Panc1 (cell line): ENCODE measurements at places on chromosomes 11 and 22. TPM values are rescaled to one million over a fixed set of nuclear protein-coding genes. Genes with fewer than 3 reads are reported as not detected.

Gene GRAMD1B
- 0.46 TPM for total RNA-seq

Gene MRGPRG
- total RNA-seq: not detected

Gene MUC5B
- 1.2 TPM for total RNA-seq

Gene OR51I1
- not detected for total RNA-seq

Gene LSP1
- 0.90 TPM for total RNA-seq

Gene TH
- total RNA-seq: not detected

Gene OR2AG1
- not detected for total RNA-seq

Gene C1QTNF4
- not detected for total RNA-seq

Gene MCHR1
- total RNA-seq: not detected

Gene TSPAN18
- total RNA-seq: 21.3 TPM

Gene GGT1
- 2.6 TPM for total RNA-seq

Gene ZNF70
- total RNA-seq: 3.2 TPM

Gene GTSE1
- 36.2 TPM for total RNA-seq

Gene KDELR3
- total RNA-seq: 11.6 TPM

- H3K4me1 ChIP-seq: no peaks in the 10 kb centered on the region
- no peak overlapping the region for H3K4me3 ChIP-seq
These were observed 203.7 kb downstream of the MN1 start for GRCh38 chr22:27597703-27598444.

DNA sequence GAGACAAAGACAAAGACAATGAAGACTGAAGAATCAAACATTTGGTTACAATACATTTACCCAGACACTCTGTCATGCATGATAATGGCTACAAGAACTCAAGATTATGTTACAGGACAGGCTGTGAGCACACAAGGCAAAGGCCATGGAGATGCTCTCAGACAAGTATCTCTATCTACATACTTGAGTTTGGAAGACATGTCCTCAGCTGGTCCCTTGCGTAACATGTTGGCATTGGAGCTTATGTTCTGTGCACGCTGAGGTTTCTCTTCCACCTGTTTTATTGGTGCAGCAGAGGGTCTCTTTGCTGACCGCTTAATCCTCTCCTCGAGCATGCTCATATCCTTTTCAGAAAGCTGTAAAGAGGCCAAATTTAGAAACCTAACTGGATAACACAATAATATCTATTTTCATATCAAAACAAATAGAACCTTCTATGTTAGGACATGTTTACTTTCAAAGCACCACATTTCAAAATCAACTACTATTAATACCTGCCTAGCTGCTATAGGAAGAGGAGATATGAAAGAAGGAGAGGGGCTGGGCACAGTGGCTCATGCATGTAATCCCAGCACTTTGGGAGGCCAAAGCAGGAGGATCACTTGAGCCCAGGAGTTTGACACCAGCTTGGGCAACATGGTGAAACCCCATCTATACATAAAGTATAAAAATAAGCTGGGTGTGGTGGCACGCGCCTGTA, 41.6 kb downstream of the F2 start:
- H3K36me3 ChIP-seq: peaks cover 55% of the 10 kb centered on the region
- DNase-seq: no peak
- H3K4me1 ChIP-seq: no peaks in the 10 kb centered on the region
- H3K4me3 ChIP-seq: no peak overlapping the region

- DNase-seq: no peak
- H3K27me3 ChIP-seq: no peaks in the 10 kb centered on the region
- H3K4me3 ChIP-seq: no peak overlapping the region
These were observed 860.3 kb downstream of the LUZP2 start for GRCh38 chr11:25357133-25357532.

- DNase-seq: no peak
- no peak overlapping the region; the same call in 1 of the 2 replicates for H3K27ac ChIP-seq
- H3K4me3 ChIP-seq: no peak overlapping the region
- no peaks in the 10 kb centered on the region for H3K27me3 ChIP-seq
- no peaks in the 10 kb centered on the region for H3K36me3 ChIP-seq
These were observed 249.4 kb downstream of the SBF2 start for GRCh38 chr11:10044618-10045017.

- no peaks in the 10 kb centered on the region for H3K4me1 ChIP-seq
- no peaks in the 10 kb centered on the region for H3K36me3 ChIP-seq
- no peak overlapping the region for H3K27ac ChIP-seq
- peaks cover 3% of the 10 kb centered on the region for H3K27me3 ChIP-seq
These were observed 33.4 kb upstream of the GLYATL1 start for GRCh38 chr11:58905721-58906547.

- H3K27me3 ChIP-seq: no peaks in the 10 kb centered on the region
- no peak overlapping the region for H3K4me3 ChIP-seq
- H3K36me3 ChIP-seq: no peaks in the 10 kb centered on the region
These were observed 3.0 kb downstream of the C11orf52 start for GRCh38 chr11:111921541-111922230.

DNA sequence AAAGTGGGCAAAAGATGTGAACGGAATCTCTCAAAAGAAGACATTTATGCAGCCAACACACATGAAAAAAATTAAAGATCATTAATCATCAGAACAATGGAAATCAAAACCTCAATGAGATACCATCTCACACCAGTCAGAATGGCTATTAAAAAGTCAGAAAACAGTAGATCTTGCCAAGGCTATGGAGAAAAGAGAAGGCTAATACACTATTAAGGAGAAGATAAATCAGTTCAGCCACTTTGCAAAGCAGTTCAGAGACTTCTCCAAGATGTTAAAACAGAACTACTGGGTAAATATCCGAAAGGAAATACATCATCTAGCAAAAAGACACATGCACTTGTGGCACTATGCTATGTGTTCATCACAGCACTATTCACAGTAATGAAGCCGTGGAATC, 388.2 kb upstream of the LUZP2 start:
- H3K27ac ChIP-seq: no peak overlapping the region
- H3K36me3 ChIP-seq: no peaks in the 10 kb centered on the region
- H3K4me3 ChIP-seq: no peak overlapping the region
- no peaks in the 10 kb centered on the region for H3K4me1 ChIP-seq

GRCh38 chr22:47724030-47724429, 961.6 kb downstream of the TBC1D22A start:
- no peaks in the 10 kb centered on the region for H3K36me3 ChIP-seq
- H3K27ac ChIP-seq: no peak overlapping the region
- H3K27me3 ChIP-seq: no peaks in the 10 kb centered on the region
- H3K4me1 ChIP-seq: no peaks in the 10 kb centered on the region
- no peak for DNase-seq
- H3K4me3 ChIP-seq: no peak overlapping the region

DNA sequence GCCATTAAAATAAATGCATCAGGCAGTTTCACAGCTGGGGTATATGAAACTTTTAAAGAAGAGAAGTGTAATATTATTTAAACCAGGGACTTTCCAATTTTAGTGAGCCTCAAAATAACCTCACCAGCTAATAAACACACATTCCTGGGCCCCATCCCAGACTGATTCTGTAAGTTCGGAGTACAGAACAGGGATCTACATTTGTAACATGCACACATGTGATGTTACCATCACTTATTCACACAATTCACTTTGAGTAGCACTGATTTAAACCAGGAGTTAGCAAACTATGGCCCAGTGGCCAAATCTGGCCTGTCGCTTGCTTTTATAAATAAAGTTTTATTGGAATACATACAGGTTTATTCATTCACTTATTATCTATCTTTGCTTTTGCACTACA, 62.0 kb downstream of the STK33 start:
- no peak overlapping the region for H3K4me3 ChIP-seq
- H3K36me3 ChIP-seq: no peaks in the 10 kb centered on the region
- no peaks in the 10 kb centered on the region; the same call in 1 of the 2 replicates for H3K27me3 ChIP-seq
- DNase-seq: no peak
- H3K4me1 ChIP-seq: no peaks in the 10 kb centered on the region

GRCh38 chr11:23284631-23285030, 424.4 kb upstream of the CCDC179 start:
- DNase-seq: no peak
- H3K4me1 ChIP-seq: no peaks in the 10 kb centered on the region

GRCh38 chr11:123822599-123822998, 16.4 kb upstream of the OR6M1 start:
- H3K36me3 ChIP-seq: no peaks in the 10 kb centered on the region
- no peak overlapping the region for H3K27ac ChIP-seq
- H3K27me3 ChIP-seq: no peaks in the 10 kb centered on the region
- no peaks in the 10 kb centered on the region for H3K4me1 ChIP-seq

GRCh38 chr11:128471138-128471661, 116.2 kb downstream of the ETS1 start:
- no peaks in the 10 kb centered on the region for H3K27me3 ChIP-seq
- peaks cover 15% of the 10 kb centered on the region; the same call in 1 of the 2 replicates for H3K36me3 ChIP-seq
- H3K27ac ChIP-seq: no peak overlapping the region
- H3K4me1 ChIP-seq: peaks cover 31% of the 10 kb centered on the region

DNA sequence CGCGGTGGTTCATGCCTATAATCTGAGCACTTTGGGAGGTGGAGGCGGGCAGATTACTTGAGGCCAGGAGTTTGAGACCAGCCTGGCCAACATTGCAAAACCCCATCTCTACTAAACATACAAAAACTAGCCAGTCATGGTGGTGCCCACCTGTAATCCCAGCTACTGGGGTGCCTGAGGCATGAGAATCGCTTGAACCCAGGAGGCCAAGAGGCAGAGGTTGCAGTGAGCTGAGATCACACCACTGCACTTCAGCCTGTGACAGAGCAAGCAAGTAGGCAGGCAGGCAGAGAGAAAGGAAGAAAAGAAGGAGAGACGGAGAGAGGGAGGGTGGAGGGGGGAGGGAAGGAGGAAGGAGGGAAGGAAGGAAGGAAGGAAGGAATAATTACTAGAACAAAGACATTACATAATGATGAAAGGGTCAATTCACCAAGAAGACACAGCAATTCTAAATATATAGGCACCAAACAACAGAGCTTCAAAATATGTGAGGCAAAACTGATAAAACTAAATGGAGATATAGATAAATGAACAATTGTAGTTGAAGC, 13.8 kb upstream of the CLDN5 start:
- H3K36me3 ChIP-seq: no peaks in the 10 kb centered on the region
- no peaks in the 10 kb centered on the region for H3K27me3 ChIP-seq
- no peak overlapping the region for H3K27ac ChIP-seq
- DNase-seq: no peak
- H3K4me1 ChIP-seq: no peaks in the 10 kb centered on the region

GRCh38 chr11:113974741-113975470, at the start of gene HTR3A:
HTR3A (plus strand) TSS chr11:113975108; CDS start chr11:113975326, 218 bp downstream.
- H3K27ac ChIP-seq: no peak within 1 kb of the TSS
- no peaks in the 10 kb centered on the region for H3K4me1 ChIP-seq
- no peaks in the 10 kb centered on the region for H3K36me3 ChIP-seq
- H3K27me3 ChIP-seq: peaks cover 4% of the 10 kb centered on the region; the same call in 1 of the 2 replicates
- H3K4me3 ChIP-seq: no peak within 1 kb of the TSS

DNA sequence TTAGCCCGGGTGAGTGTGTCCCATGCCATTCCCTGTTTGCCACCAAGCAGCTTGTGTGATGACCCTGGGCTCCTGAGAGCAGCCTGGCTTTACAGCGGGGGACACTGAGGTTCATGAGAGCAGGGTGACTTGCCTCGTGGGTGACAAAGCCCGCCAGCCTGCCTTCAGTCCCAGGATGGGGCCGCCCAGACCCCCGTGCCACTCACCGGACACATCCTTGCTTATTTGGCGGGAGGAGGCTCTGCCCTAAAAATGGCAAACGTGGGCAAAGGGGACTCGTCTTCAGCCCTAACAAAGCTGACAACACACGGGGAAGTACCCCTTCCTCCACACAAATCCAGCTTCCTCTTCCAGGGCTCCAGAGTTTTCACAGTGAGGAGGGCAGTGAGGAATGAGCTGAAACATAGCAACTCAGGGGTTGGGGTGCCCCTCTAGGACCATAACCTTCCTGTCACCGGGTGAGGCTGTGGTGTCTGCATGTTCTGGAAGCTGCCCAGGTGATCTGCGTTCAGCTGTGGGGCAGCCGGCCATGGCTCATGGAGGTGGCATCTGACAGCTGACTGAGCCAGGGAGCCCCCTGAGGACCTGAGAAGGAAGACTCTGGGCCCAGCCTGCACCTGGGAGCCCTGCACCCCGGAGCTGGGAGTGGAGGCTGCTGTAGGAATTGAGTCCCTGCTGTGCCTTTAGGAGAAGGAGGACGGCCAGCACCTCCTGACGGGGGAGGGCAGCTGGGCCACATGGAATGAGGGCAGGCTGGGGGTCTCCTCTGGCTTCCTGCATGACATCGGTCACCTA, 16.7 kb downstream of the RIBC2 start:
- no peak overlapping the region for H3K4me3 ChIP-seq
- H3K27ac ChIP-seq: no peak overlapping the region
- no peaks in the 10 kb centered on the region for H3K36me3 ChIP-seq
- H3K27me3 ChIP-seq: no peaks in the 10 kb centered on the region
- no peak for DNase-seq

DNA sequence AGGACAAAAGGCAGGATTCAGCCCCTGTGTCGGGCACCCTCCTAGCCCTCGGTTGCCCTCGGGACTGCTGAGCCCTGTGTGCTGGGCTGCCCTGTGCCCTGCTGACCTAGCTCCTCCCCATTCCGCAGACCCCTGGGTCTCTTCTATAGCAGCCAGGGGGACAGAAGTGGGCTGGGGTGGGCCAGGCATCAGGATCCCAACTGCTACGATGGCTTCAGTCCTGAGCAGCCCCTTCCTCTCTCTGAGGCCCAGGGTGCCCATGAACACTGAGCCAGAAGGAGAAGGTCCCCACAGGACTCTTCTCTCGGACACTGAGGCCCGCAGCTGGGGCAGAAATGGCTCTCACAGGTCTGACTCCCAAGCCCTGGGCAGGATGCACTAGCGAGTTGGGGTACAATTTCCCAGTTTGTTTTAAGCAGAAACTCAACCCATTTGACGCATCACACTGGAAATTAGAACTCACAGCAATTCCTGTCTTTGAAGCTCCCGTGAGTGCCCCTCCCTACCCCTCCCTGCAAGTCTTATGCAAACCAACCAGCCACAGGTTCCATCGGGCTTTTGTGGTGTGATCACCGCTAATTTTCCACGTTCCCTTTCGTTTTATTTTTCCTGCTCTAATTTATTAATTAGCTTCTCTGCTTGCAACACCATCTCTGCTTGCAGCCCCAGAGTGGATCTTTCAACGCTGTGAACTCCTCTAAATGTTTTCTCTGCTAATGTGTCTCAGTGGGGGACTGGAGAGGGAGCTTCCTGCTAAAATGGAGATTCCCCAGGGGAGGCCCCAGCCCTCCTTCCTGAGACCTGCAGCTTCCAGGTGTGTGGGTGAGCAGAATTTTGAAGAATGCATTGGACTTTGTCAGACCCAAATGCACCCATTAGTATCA, 56.7 kb downstream of the PHF21B start:
- no peaks in the 10 kb centered on the region for H3K27me3 ChIP-seq
- no peaks in the 10 kb centered on the region for H3K36me3 ChIP-seq
- H3K4me1 ChIP-seq: no peaks in the 10 kb centered on the region
- no peak for DNase-seq

DNA sequence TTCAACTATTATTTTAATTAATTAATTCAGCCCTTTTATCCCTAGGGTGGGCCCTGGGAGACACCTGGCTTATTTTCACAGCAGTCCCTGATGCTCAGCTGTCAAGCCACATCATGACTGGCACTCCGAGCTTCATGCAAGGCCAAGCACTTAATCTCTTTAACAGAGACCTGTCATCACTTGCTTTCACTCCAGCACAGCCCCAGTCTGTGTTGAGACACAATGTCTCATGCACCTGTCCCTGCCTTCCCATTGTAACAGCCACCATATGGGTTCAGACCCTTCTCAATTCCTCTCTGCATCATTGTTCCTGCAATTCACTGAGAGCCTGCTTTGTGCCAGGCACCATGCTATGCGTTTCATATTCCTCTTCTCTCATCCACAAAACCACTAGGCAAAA, 222.2 kb upstream of the TENM4 start:
- H3K4me1 ChIP-seq: no peaks in the 10 kb centered on the region
- H3K27ac ChIP-seq: no peak overlapping the region
- no peak for DNase-seq
- H3K27me3 ChIP-seq: no peaks in the 10 kb centered on the region
- H3K36me3 ChIP-seq: no peaks in the 10 kb centered on the region
- H3K4me3 ChIP-seq: no peak overlapping the region
